ENCODE measurements at places on chromosomes 16 and 17.

GRCh38 chr17:19780846-19781245 lies 32.7 kb upstream of the ALDH3A1 start:
- no peak for DNase-seq

DNA sequence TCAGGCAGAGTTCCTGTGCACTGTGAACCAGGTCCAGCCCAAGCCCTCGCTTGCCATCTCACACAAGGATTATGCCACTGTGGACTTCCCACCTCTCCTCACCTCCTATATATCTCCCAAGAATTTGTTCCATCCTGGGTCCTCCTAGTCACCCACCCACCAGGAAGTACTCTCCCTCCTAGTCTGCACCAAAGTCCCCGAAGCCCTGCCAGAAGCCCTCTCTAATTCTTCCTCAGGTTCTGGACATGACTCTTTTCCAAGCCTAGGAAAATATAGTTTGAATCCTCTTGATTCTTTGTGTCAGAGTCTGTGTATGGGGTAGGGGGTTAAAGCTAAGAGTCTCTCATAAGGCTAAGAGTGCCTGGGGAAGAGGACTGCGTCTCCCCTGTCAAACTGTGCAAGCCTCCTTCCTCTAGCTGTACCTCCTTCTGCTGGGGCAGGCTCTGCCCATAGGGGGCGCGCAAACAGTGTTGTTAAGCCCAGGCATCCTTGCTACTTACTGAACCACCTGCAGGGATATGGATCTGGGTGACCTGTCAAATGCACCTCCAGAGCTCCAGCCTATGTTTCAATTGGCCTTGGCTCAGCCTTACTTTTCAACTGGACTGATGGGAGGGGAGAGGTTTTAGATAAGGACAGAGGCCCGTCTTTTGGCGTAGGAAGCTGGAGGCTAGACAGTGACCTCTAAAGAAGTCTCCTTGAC lies 16.6 kb upstream of the DLX4 start:
- peak; percentile 87 for DNase-seq

- DNase-seq, result no peak
Measured at GRCh38 chr16:56222474-56222997, 31.2 kb downstream of the GNAO1 start.

GRCh38 chr17:42751628-42752027 lies 6.8 kb upstream of the EZH1 start:
- DNase-seq, result no peak

GRCh38 chr16:58306327-58306726 lies 11.5 kb upstream of the PRSS54 start:
- DNase-seq, result no peak

GRCh38 chr17:81095383-81095762 lies 60.4 kb downstream of the BAIAP2 start:
- DNase-seq, result no peak

DNA sequence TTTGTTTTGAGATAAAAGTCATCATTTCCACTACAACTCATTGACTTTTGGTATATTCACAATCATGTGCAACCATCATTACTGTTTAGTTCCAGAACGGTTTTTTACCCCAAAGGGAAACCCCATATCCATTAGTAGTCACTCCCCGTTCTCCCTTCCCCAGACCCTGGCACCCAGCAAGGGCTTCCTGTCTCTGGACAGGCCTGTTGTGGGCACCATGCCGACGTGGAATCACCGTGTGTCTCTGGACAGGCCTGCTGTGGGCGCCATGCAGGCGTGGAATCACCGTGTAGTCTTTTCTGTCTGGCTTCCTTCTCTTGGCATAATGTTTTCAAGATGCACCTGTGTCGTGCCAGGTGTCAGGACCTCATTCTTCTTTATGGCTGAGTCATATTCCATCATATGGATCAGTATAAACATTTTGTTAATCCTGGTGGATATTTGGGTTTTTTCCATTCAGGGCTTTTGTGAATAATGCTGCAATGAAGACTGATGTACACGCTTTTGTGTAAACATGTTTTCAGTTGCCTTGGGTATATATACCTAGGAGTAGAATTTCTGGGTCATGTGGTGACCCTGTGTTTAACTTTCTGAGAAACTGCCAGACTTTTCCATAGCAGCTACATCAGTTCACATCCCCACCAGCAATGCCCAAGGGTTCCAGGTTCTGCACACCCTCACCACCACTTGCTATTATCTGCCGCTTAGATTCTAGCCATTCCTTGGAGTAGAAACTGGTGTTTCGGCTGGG lies 19.1 kb downstream of the ENDOV start:
- DNase-seq, result no peak

DNA sequence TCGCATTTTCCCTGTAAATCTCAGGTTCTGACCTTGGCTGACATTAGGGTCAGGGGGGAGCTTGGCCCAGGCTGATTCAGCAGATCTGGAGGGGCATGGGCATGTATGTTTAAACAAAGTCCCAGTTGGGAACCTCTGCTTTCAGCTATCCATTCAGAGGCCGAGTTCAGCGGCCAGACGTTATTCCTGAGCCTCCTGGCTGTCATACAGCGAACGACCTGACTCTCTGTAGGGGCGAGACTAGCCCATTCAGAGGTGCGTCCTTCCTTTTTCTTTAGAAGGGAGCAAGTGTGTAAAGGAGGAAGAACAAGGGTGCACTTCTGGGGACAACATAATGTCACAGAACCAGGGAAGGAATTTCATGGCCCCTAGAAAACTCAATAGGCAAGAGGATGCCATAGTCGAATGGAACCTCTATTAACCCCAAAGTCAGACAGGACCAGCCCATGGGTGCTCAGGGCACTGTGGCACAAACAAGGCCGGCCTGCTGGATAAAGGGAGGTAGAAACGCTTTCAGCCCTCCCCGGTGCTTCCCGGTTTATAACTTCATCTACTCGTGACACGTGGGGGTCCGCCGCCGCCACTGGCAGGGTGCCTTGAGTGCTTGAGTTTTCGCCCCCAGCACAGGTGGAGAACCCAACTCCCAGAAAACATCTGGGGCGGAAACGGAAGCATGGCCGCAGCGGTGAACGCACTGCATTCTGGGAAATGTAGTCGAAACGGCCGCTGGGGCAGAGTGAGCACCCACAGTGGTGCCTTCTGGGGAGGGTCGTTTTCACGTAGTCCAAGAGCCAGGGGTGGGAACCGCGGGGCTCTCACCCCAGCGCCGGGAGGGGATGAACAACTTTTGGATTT lies 33.2 kb upstream of the PLCG2 start:
- DNase-seq, result peak; percentile 92

DNA sequence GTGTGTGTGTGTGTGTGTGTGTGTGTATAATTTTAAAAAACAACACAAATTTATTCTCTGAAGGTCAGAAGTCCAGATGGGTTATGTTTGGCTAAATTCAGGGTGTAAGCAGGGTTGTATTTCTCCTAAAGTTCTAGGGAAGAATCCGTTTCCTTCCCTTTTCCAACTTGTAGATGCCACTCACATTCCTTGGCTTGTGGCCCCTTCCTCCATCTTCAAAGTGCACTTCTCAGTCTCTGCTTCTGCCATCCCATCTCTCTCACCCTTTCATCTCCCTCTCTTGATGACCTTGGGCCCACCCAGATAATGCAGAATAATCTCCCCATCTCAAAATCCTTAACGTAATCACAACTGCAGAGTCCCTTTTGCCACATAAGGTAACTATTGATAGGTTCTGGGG lies 7.8 kb upstream of the TFAP4 start:
- no peak for DNase-seq
